PC-3 (cell line): ENCODE measurements at places on chromosomes 3 and 15.

GRCh38 chr3:64354956-64355355, 129.7 kb upstream of the PRICKLE2 start:
- DNase-seq = no peak

GRCh38 chr3:197733042-197733441, 3.7 kb downstream of the RUBCN start:
- DNase-seq = no peak

DNA sequence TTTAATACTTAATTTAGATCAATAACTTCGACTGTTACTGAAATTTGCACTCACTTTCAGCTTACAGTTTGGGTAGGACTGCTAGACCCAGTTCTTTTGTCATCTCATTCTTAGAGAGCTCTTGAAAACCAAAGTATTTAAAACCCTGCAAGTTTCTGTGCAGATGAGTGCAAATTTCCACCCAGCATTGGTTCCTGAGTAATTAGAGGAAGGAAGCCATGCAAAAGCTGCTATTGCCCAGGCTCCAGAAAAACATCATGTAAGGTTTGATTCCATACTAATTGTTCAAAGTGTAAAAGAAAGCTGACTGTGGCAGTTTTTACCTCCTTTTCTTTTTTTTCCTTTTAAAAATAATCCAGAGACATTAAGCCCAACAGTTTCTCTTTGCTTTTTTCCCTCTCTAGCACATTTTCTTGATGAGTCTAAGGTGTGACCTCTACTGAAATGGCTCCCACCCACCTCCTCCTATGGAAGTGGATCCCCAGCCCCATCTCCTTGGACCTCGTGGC, 30.3 kb downstream of the ABHD2 start:
- DNase-seq = no peak

DNA sequence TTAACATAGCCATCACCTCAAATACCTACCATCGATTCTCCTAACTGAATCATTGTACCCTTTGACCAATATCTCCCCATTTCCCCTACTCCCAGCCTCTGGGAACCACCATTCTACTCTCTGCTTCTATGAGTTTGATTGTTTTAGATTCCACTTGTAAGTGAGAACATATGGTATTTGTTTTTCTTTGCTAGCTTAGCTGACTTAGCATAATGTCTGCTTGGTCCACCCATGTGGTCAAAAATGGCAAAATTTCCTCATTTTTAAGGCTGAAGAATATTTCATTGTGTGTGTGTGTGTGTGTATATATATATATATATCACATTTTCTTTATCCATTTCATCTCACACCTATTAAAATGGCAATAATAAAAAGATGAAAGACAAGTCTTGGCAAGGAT, 469.3 kb downstream of the FHIT start:
- no peak for DNase-seq

DNA sequence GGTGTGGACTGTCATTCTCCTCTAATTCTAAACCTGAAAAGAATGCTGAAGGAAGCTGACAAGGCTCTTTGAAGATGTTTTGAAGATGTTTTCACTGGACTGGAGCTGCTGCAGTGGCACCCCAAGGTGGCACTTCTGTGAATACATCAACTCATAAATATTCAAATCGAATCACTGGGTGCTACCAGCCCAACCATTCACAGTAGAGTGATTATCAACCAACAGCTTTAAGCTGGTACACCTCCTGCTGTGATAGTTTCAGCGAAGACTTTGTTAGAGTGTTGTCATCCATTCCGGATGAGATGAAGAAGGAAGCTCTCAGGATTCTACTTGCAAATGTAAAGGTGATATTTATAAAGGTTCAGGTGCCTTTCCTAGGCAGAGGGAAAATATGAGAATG, 106.6 kb downstream of the LSAMP start:
- DNase-seq = no peak

GRCh38 chr15:70587896-70588567, 175.3 kb downstream of the UACA start:
- no peak for DNase-seq

- no peak for DNase-seq
Measured at GRCh38 chr3:52633786-52634185, 51.9 kb downstream of the PBRM1 start.

- no peak for DNase-seq
Measured at GRCh38 chr3:124360155-124360554, 368.2 kb upstream of the ROPN1 start.

GRCh38 chr3:15298504-15298903, 33.9 kb downstream of the SH3BP5 start:
- no peak for DNase-seq

DNA sequence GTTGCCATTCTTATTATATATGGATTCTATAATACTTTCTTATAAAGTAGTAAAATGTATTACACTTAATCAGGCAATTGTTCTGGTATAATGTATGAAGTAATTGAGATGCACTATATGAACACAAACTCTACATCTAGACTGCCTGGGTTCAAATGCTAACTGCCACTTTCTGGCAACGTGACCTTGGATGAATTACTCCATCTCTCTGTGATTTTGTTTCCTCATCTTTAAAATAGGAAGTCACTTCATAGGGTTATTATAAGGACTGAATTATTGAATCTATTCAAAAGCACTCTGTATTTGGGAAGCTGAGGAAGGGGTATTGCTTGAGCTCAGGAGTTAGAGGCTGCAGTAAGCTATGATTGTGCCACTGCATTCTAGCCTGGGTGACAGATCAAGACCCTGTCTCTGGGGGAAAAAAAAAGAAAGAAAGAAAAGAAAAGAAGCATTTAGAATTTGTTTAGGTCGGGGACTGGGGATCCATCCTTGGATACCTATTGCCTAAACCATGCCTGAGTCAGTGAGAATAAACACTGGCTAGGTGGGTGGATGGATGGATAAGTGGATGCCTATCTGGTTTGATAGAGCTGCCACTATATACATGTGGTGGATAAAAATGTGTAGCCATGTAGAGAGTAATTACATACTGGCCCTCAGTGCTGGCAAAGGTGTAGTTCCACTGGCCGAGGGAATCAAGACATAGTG, 2.5 kb downstream of the TM4SF1 start:
- no peak for DNase-seq

DNA sequence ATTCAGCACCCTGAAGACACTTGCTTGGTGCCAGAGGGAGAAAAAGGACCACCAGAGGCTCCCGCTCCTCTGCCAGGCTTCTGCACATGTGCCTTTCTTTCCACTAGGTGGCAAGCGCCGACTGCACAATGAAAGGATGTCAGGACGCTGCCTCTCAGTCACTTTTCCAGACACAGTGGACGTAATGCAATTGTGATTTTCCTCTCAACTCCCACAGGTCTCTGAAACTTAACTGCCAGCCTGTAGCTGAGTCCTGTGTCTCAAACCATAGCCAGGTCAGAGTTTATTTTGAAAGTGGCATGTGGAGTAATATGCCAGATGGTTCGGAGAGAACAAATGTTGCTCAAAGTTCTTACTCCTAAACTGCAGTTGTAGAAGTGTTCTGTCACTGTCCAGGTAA, 162.9 kb downstream of the ITPR1 start:
- peak; percentile 83 for DNase-seq
